ENCODE measurements at places on chromosomes 4 and X. TPM values are rescaled to one million over a fixed set of nuclear protein-coding genes. Genes with fewer than 3 reads are reported as not detected.

DNA sequence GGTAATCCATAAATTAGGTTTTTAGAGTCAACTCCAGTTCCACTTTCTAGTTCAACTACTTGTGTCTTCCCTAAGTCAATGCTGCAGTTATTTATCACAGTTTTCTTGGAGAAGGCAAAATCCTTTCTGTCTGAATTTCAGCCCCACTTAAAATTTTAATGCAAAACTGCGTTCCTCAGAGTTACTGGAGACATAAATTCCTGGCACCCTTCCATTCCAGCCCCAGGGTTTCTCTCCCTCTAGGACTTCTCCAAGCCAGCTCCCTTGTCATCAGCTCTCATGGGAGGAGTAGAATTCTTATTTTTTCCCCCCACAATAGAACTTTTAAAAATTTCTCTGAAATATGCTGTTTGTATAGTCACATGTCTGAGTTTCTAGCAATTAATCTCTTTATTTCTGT, 50.6 kb upstream of the PHOX2B start:
- no peaks in the 10 kb centered on the region for H3K36me3 ChIP-seq
- no peaks in the 10 kb centered on the region for H3K27me3 ChIP-seq
- H3K4me3 ChIP-seq, result no peak overlapping the region
- no peak overlapping the region for H3K27ac ChIP-seq
- no peaks in the 10 kb centered on the region for H3K4me1 ChIP-seq

DNA sequence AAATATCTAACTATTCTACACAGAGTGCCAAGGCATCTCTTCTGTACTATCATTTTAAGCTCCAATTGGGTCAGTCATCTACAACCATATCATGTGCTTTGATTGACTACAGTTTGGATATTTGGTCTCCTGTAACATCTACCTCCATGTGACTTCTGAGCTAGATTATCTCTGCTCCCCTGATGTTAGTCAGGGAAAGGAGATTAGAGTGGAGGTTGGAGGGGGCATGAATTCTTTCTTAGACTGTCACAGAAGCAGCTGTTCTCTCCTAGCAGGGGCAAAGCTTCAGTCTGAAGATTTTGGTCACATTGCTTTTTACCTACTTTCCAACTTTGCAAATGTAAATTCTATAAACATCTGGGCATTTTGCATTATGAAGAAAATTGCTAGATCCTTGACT, 62.6 kb upstream of the C4orf54 start:
- no peak overlapping the region for H3K4me3 ChIP-seq
- no peak overlapping the region for H3K27ac ChIP-seq
- H3K27me3 ChIP-seq, result no peaks in the 10 kb centered on the region
- H3K36me3 ChIP-seq, result no peaks in the 10 kb centered on the region

- DNase-seq, result no peak
- H3K4me1 ChIP-seq, result peaks cover 20% of the 10 kb centered on the region
- H3K36me3 ChIP-seq, result no peaks in the 10 kb centered on the region
- no peaks in the 10 kb centered on the region for H3K27me3 ChIP-seq
- no peak overlapping the region for H3K27ac ChIP-seq
Measured at GRCh38 chr4:181944527-181944926, 298.7 kb upstream of the TENM3 start.

DNA sequence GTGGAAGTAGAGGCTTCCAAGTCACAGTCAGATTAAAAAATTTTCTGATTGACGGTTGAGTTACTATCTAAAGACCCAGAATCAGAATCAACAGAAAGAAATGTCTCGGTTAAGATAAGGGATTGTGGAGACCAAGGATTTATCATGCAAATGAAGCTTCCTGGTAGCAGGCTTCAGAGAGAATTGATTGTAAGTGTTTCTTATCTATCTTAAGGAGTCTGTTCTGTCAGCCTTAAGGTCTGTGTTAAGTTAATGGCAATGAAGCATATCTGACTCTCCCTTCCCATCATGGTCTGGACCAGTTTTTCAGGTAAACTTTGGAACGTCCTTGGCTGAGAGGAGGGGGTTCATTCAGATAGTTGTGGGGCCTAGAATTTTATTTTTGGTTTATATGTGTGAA, 780.2 kb downstream of the FAM133A start:
- no peaks in the 10 kb centered on the region for H3K4me1 ChIP-seq
- no peak overlapping the region for H3K4me3 ChIP-seq
- H3K27ac ChIP-seq, result no peak overlapping the region
- no peak for DNase-seq

- H3K36me3 ChIP-seq, result no peaks in the 10 kb centered on the region
- H3K27me3 ChIP-seq, result peaks cover 4% of the 10 kb centered on the region
- H3K27ac ChIP-seq, result no peak overlapping the region
- H3K4me1 ChIP-seq, result peaks cover 14% of the 10 kb centered on the region
Measured at GRCh38 chr4:73871511-73872310, 2.5 kb downstream of the CXCL1 start.

Gene ADAMTS3
- total RNA-seq, result 0.81 TPM

Gene FHL1
- total RNA-seq, result 104 TPM

- no peak overlapping the region for H3K4me3 ChIP-seq
- no peaks in the 10 kb centered on the region for H3K36me3 ChIP-seq
- H3K4me1 ChIP-seq, result no peaks in the 10 kb centered on the region
- DNase-seq, result no peak
- no peak overlapping the region for H3K27ac ChIP-seq
- H3K27me3 ChIP-seq, result no peaks in the 10 kb centered on the region
Measured at GRCh38 chr4:71938776-71939175, 93.0 kb upstream of the NPFFR2 start.

Gene IL2RG
- not detected for total RNA-seq
